ENCODE measurements at places on chromosomes 2 and 18. TPM values are rescaled to one million over a fixed set of nuclear protein-coding genes. Genes with fewer than 3 reads are reported as not detected.

The FN1 gene
- total RNA-seq = 0.53 TPM

The MFF gene
- 64.7 TPM for total RNA-seq

The KIDINS220 gene
- 39.4 TPM for total RNA-seq

The CHRND gene
- not detected for total RNA-seq

The SULT1C4 gene
- not detected for total RNA-seq

The MGAT4A gene
- 152 TPM for total RNA-seq

The UGT1A8 gene
- total RNA-seq = not detected

The AQP12A gene
- not detected for total RNA-seq

- no peak for DNase-seq
Measured at GRCh38 chr18:9984080-9984479, 70.3 kb downstream of the VAPA start.

- no peak for DNase-seq
Measured at GRCh38 chr2:215517391-215517790, 81.5 kb upstream of the FN1 start.

GRCh38 chr18:10259901-10260300, 194.5 kb upstream of the APCDD1 start:
- DNase-seq = no peak

DNA sequence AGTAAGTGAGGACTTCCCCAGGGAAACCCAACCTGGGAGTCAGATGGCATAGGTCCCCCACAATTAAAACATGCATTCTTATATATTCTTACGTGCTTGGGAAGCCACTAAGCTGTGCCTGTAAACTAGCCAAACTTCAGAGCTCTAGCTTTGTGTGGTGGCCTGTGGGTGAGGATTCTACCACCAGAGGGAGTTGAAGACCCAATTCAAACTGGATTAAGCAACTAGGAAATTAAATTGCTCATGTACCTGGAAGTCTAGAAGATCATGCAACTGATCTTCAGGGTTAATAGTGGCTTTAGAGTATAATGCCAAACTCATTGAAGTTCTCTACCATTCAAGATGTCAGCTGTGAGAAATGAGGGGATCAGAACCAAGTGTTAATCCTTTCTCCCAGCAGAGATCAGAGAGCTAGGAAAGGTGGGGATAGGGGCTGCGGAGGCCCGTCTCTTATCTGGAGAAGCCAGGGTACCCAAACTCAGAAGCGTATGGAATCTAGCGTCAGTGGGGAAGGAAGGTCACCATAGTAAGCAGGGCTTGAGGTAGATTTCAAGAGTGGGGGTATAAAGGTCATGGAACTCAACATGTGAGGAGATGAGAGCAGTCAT, 53.2 kb upstream of the CCDC85A start:
- DNase-seq = no peak

DNA sequence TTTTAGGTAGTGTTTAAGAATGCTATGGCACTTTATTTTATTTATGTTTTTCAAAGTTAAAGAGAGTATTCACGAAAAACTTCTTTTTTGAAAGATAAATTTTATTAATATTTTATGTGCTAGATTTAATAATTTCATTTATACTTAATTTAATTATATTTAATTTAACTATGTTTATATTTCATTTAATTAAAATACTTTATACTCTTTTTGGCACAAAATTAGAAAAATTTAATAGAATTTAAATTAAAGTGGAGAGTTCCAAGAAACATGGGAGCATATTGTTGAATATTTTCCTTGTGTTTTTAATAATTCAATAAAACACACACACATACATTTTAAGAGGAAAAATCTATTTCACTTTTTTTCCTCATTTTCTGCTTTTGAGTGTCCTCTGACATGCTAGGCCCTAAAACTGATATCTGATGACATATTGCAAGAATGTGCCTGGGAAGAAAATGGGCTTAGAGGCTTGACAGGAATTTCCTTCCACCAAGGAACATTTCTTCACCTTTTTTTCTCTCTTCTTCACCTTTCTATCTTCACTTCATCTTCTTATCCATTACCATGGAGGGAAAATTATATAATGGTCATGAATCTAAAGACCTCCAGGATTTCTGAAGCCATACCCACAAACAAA, 15.4 kb downstream of the ARHGAP28 start:
- no peak for DNase-seq

DNA sequence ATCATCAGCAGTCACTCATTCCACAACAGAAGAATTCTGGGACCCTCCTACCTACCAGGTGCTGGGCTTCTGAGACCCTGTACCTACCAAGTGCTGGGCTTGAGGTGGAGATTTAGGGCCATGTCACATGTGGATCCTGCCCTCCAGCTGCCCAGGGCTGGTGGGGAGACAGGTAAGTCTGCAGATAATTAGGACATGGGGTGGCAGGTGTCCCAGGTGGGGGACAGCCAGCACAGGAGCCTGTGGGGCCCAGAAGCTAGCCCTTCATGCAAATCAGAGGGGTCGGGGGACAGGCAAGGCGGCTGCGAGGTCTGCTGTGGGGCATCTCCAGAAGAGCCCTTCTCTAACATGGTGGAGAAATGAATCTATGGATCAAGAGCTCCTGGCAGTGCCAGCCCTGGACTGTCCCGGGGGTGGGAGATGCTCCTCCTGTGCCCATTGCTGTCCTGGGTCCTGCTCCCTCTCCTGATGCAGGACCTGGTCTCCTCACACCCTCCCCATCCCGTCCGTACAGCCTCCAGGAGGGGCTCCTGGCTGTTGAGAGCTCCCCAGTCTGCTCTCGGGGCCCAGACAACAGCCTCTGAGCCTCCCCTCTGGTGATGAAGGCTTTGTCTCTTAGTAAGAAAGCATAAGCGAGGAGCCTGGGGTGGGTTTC, 106.3 kb upstream of the GLI2 start:
- DNase-seq = no peak

GRCh38 chr18:3066341-3067110, 53.6 kb upstream of the LPIN2 start:
- DNase-seq = no peak

DNA sequence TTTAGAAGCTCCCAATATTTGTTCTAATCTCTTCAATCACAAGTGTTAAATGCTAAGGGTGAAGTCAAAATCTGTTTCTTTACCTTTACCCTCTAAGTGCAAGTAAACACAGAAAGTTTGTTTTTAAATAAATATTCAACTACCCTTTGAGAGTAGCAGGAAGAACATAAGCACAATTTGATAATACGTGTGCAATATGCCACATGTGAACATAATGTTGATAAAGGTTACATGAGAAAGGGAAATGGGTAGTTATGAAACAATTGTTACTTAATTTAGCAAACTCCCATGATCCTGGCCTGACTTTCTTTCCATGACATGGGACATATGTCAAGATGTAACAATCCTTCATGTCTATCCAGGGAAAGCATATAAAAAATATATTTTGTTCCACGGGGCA, 7.1 kb downstream of the SPRED2 start:
- DNase-seq = no peak

- DNase-seq = no peak
Measured at GRCh38 chr2:95278637-95279225, 4.5 kb downstream of the PROM2 start.

GRCh38 chr18:12065397-12065796, 28.2 kb upstream of the ANKRD62 start:
- no peak for DNase-seq

- DNase-seq = no peak
Measured at GRCh38 chr2:158395166-158395565, 61.4 kb downstream of the CCDC148 start.

- no peak for DNase-seq
Measured at GRCh38 chr2:168139852-168140251, 107.5 kb downstream of the STK39 start.

DNA sequence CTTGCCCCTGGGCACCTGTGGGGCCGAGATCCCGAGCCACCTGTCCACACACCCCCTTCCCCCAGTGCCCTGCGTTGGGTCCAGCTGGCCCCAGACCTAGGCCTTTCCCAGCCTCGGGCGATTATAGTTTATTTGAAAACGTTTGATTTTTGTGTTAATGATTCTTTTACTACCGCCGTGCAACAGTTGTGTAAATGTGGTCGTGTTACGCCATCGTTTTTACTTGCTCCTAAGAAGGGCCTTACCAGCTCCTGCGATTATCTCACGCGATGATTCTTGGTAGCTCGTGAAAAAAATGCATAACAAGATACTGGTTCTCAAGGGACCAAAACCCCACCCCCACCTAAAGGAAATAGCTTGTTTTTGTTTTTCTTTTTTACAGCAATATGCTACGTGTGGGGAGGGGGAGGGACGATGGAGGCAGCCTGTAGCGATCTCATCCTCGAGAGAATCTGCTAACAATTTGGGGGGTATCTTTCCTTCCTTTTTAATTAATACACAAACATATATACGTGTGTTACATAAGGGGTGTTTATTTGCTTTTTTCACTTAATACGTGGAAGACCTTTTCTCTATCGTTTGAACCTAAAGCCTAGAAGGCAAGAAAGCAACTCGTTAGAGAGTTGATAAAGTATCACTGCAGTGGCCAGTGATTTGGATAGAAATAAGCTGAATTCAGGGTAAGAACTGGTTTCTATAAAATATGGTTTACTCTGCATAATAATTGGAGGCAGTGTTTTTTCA, 1.0 kb downstream of the ZDBF2 start:
- no peak for DNase-seq

DNA sequence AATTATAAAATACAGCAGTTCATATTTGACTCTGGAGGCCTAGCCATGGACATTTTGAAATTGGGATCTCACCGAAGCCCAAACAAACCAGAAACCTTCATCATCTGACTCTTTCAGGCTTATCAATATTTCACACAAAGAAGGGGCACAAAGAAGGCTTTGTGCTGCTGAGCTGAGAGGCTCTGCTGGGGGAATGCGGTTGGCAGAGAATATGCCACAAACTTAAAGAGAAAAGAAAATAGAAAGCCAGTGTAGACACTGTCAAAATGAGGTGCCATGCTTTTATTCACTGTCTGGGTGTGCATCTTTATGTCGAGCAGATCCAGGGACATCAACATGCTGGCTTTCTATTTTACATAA, 162.6 kb downstream of the QPCT start:
- DNase-seq = no peak

GRCh38 chr18:74509856-74510769, 13.9 kb downstream of the CNDP2 start:
- DNase-seq = no peak

- DNase-seq = no peak
Measured at GRCh38 chr2:68039317-68039716, 23.5 kb downstream of the C1D start.

DNA sequence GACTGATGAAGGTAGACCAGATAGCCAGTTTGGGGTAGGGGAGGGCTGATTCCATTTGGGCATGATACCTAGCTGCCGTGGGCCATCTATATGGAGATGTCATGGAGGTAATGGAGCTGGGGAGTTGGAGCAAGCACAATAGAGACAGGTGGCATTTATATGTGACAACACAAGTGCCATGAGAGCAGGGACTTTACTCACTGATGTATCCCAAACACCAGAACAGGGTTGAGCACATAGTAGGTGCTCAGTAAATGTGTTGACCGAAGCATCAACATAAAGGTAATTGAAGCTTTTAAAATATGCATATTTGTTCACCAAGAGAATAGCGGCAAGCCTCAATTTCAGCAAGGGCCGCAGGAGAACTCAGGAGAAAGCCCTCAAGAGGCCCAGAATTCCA, 15.0 kb downstream of the SLC30A3 start:
- no peak for DNase-seq

- no peak for DNase-seq
Measured at GRCh38 chr2:45120546-45120945, 111.3 kb upstream of the SIX2 start.

DNA sequence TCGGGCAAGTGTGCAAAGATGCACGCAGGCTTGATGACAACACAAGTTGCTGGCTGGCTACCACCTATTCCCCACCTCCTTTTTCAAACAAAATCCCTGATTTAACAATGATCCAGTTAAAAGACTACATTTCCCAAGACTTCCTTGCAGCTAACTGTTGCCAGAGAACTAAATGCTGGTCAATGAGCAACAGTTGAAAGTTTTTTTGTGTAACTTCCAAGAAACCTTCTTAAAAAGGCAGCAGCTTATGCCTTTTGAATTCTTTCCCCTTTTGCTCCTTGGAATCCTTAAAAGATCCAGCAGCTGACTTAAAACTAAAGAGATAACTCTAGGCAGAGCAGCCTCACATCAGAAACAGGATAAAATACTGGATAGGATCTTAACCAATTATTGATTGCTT, 38.5 kb downstream of the NPHP1 start:
- DNase-seq = no peak

- DNase-seq = no peak
Measured at GRCh38 chr2:153487448-153487847, 8.9 kb upstream of the RPRM start.

DNA sequence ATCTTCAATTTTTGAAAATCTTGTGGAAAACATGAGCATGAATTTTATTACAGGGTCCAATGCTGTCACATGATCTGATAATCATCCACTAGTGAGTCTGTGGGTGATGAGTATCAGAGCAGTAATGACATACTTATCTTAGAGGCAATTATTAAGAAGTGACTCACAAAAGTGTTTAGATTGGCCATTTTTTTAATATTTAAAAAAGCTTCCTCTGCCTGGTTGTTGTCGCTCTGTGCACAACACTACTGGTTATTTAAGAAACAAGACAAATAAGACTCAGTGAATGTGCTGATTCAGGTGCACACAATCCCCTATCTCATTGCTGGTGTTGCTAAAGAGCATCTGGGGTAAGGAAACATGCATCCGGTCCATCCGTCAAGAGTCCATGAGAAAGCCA, 665.8 kb upstream of the ZEB2 start:
- no peak for DNase-seq

- DNase-seq = no peak
Measured at GRCh38 chr18:58065956-58066355, 21.9 kb downstream of the NEDD4L start.
